ENCODE measurements at places on chromosomes 16 and 17.

DNA sequence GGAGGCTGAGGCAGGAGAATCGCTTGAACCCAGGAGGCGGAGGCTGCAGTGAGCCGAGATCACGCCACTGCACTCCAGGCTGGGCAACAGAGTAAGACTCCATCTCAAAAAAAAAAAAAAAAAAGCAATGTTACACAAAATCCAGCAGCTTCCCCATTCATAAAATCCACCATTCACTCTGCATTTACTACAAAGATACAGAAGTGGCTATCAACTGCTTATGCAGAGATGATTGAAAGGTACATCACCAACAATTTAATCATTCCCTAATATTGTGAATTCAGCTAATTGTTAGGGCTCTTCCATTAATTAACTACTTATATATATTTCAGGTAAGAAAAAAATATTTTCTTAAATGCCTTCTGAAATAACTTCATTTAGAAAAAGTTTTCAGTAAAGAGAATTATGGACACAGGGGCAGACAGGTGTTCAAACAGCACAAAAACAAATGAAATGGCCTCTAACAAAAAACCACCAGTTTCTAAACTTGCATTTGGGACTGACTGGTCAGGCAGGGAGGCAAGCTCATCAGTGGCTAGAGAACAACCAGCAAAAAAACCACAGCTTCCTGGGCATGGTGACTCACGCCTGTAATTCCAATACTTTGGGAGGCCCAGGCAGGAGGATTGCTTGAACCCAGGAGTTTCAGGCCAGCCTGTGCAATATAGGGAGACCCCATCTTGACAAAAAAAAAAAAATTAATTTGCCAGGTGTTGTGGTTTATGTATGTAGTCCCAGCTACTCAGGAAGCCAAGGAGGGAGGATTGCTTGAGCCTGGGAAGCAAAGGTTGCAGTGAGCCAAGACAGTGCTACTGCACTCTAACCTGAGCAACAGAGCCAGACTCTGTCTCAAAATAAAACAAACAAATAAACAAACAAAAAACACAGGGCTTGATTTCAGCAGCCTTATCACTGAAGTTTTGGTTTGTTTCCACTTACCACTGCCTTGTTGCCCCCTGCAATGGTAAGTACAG, 26.3 kb downstream of the ERN1 start:
- DNase-seq: no peak

- no peak for DNase-seq
Measured at GRCh38 chr17:17500999-17501605, 4.9 kb upstream of the RASD1 start.

DNA sequence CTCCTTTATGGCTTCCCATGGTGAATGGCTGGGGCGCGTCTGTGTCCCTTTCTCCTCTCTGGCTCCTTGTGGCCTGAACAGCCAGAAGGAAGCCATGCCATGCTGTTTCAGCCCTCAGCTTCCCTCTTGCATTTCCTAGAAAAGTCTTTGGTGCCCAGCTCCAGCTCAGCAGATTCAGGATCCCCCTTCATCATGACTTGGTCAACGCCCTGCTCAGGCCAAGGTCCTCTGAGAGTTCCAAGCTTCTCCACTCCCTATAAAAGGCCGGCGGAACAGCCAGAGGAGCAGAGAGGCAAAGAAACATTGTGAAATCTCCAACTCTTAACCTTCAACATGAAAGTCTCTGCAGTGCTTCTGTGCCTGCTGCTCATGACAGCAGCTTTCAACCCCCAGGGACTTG, at the start of gene CCL13:
CCL13 (plus strand) TSS at position 287 of the 400 bp plus-strand sequence; CDS start at position 334, 47 bp downstream.
- DNase-seq: no peak

GRCh38 chr16:13948086-13948485, 28.1 kb downstream of the ERCC4 start:
- DNase-seq: no peak

- DNase-seq: no peak
Measured at GRCh38 chr17:50238601-50239280, 35.5 kb upstream of the TMEM92 start.

DNA sequence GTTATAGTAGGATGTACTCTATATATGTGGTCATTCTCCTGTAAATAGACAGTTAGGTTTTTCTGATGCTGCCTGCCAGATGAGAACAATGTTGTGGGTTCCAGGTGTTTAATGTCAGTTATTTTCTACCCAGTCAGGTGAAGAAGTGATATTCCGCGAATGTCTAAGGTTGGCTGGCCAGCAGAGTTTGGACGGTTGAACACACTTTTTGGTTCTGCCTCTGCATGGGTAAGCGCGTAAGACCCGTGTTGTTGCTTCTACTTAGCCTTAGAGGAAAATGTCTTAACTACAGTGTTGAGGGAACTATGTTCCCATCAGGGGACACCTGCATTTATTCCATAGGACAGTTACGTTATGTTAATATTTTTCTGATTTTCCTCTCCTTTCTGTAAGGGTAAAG, 162.6 kb downstream of the MAP2K6 start:
- DNase-seq: peak; percentile 9

DNA sequence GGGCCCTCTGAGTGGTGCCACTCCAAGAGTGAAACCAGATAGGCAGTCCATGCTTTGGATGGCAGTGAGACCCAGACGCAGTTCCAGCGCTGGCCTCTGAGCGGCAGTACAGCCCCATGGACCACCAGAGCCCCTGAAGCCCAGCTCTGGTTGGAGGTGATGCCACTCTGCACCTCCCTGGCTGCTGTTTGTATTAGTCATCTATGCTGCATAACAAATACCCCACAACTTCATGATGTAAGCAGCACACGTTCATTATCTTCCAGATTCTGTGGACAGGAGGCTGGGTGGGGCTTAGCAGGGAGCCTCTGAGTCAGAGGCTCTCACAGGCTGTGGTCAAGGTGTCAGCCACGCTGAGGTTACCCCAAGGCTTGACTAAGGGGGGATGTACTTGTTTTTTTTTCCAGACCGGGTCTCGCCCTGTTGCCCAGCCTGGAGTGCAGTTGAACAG, 5.1 kb upstream of the NME4 start:
- peak; percentile 68 for DNase-seq

- DNase-seq: no peak
Measured at GRCh38 chr17:4362141-4362540, 4.3 kb downstream of the UBE2G1 start.
